ENCODE measurements at places on chromosomes 4 and X.

- peak; percentile 6 for DNase-seq
These were observed 1730.3 kb upstream of the TENM3 start for GRCh38 chr4:180512801-180513475.

DNA sequence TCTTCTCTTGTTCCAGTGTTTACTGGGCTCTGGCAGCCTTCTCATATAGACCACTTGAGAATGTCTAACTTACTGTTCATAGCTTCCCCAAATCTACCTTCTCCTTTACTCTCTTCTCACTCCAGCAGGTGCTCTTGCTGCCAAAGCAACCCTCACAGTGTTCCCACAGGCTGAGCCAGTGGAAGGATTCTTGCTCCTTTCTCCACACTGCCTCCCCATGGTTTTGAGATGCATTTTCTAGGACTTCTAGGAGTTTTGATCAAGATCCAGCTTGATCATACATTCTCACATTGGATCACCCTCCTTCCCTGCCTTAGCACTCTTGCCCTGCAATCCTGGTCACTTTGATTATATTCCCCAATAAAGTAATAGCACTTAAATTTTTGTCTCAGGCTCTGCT lies 230.8 kb downstream of the TMEM47 start:
- DNase-seq: no peak

GRCh38 chrX:125005863-125006262 lies 313.8 kb upstream of the TEX13C start:
- DNase-seq: no peak

- no peak for DNase-seq
These were observed 1.5 kb downstream of the LAP3 start for GRCh38 chr4:17578482-17578891.

DNA sequence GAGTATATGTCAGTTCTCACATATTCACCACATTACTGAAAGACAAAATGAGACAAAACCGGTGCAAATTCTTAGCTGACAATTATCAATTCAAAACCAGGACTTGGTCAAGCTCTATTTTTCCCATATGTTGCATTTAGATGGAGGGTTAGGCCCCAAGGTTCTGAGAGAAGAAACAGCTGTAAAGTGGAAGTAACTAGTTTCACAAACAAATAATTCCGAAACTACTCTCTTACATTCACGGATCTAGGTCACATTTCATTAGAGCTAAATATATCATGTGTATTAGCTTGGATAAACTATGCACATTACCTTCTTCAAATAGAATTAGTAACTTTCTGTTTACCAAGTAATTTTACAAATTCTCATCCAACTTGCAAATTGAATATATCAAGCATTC lies 3.7 kb upstream of the GABRA2 start:
- DNase-seq: no peak

GRCh38 chrX:152646961-152647360 lies 9.3 kb downstream of the GABRQ start:
- DNase-seq: no peak

GRCh38 chr4:148335133-148335532 lies 107.1 kb downstream of the NR3C2 start:
- no peak for DNase-seq

DNA sequence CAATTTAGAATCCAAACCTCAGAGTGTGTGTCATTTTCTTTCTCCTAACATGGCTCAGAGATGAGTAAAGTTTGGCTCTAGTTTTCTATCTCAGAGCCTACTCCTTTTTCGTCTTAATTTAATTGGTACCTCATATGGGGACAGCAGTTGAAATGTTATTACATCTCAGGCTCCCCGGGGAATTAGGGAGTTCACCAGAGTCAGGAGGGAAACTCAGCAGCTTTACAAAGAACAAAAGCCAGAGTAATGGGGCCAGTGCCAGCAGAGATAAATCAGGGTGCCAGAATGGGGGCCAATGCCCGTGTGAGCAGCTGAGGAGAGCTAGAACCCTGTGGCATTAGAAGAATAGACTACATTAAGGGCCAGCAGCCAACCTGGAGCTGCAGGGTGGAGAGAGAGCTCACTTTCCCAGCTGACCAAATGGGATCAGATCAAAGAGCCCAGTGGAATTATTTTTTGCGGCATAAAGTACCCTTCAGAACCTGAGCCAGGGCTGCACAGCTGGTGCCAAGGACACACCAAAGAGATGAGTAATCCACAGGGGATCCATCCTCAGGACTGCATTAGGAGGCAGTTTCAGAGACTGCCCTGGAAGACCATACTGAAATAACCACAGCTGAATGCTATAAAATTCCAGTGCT lies 207.1 kb upstream of the DKK2 start:
- no peak for DNase-seq

DNA sequence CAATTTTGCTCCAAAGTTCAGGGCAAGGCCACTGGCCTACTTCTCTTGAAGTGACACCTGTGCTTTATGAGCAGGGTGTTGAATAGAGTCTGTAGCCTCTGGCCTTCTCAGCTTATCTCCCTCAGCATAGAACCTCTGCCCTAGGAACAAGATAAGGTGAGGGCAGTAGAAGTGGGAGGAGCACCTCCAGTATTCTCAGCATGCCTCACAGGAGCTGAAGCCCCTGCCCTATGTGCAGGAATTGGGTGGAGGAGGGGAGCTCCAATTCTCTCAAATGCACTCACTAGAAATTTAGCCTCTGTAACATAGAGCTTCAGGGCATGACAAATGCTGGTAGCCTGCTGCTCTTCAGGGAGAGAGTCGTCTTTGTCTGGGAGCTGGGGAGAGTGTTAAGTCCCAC lies 479.3 kb downstream of the IL1RAPL1 start:
- DNase-seq: no peak

DNA sequence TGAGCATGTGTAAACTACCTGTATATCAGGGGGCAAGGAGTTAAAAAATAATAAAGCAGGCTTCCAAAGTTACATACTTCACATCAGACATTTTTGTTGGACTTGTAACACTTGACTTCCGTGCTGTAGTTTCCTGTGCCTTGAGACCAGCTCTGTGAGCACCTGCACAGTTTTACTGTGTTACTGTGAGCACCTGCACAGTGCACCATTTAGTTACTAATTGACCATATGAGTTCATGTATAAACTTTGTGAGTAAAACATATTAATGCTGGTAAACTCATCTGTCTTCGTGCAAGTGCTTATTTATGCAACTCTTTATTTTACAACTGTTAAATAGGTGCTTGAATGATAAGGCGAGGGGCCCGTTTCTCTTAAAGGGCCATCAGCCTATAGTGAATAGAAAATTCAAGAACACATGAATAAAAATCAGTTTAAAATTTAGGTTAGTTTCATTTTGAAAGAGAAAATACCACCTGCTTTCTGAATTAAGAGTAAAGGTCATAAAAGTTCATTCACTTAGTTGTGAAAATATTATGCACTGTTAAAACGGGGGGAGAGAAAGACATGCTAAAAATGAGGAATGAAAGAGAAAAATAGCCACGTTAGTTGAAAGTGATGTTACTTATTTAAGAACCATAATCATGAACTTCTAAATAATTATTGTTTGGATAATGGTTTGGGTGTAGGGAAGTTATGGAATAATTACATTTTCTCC lies 42.4 kb downstream of the USP9X start:
- peak; percentile 29 for DNase-seq

DNA sequence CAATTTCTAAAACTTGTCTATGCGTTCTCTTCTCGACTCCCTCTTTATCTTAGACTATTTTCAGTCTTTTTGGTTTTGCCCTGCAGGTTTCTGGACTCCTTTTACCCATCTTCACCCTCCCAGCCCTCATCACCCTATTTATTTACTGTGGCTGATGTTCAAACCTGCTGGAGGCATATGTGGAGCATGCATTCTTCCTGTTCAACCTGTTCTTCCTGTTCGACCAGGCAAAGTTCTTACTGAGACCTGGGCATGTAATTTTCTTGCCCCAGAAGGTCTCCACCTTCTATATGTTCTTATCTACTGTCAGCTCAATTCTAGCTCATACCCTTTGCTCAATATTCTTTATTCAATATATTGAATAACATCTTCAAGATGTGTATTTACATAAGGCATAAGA lies 69.4 kb upstream of the AGA start:
- DNase-seq: no peak

DNA sequence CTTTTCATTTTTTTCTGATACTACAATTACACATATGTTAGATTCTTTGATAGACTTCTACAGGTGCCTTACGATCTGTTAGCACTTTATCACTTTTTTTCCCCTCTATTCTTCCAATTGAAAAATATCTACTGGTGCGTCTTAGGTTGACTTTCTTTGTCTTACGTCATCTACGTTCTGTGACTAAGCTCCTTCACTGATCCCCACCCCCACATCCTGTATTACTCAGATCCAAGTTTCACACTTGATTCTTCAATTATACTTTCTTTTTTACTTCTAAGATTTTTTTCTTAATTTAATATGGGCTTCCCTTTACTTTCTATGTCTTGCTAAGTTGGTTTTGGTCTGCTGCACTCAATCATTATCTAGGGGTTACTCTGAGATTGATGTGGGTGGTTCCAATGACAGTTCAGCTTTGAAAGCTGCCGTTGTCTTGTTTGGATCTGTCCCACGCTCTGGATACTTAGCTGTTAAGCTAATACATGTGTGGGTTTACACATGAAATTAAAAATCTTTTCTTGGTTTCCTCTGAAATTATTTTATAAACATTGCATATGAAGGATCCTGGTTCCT lies 1321.1 kb downstream of the RAPGEF2 start:
- DNase-seq: no peak

- no peak for DNase-seq
These were observed 458.1 kb downstream of the STIM2 start for GRCh38 chr4:27318740-27319139.

- peak; percentile 20 for DNase-seq
These were observed 76.7 kb downstream of the AFF1 start for GRCh38 chr4:87011340-87012034.

DNA sequence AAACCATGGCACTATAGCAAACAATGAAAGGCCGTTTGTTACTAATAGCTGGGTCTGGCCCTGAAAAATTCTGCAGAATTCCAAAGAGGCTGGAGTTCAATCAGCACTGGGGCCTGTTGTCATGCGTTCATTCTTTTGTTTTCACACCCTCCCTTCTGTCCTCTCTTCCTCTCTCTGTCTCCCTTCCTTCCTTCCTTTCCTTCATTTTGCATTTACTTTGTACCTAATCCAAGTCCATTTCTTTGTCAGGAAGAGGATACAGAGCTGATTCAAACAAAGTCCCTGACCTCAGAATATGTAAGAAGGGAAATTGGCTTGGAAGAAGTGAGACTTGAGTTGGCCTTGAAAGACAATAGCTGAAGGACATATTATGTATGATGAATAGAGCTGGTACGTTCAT lies 119.6 kb upstream of the LDB2 start:
- DNase-seq: no peak

DNA sequence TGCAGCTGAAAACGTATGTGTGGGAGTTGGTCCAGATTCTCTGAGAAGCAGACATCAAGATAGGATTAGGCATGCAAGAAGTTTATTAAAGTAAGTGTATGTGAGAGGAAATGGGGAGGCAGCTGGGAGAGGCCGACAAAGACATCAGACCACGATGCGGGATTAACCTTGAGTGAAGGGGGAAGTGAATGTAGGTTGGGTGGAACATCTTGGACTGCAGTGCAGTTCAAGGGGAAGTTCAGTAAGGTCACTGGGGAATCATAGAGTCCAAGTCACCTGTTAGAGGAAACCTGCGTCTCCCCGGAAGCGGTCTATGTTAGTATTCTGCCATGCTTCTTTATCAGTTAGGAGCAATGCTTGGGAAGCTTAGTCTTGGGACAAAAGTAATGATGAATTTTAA lies 22.0 kb downstream of the CXCL8 start:
- no peak for DNase-seq

All from DMS79 treated with DMSO at 0.1 percent for 48 hours (cell line).